ENCODE measurements at places on chromosomes 5 and 9.

DNA sequence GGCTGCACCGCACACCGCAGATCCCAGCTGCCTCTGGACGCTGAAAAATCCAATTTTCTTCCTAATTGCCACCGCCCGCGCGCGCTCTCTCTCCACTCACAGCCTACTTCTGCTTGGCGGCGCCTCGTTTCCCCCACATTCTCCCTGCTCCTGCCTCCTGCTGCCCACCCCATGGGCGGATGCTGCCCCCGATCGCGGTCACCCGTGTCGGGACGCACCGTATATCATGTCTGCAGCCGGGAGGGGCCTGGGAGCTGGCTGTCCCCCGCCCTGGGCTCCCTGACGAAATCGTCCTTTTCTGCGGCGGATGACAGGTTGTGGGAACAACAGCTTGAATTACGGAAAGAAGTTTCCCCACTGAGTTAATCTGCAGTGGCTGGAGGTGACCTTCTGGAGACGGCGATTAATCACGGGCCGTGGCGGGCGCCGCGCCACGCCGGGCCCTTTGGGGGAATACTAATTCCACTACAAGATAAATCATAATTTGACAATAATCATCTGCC, 36.3 kb upstream of the PSD2 start:
- no peak for DNase-seq

DNA sequence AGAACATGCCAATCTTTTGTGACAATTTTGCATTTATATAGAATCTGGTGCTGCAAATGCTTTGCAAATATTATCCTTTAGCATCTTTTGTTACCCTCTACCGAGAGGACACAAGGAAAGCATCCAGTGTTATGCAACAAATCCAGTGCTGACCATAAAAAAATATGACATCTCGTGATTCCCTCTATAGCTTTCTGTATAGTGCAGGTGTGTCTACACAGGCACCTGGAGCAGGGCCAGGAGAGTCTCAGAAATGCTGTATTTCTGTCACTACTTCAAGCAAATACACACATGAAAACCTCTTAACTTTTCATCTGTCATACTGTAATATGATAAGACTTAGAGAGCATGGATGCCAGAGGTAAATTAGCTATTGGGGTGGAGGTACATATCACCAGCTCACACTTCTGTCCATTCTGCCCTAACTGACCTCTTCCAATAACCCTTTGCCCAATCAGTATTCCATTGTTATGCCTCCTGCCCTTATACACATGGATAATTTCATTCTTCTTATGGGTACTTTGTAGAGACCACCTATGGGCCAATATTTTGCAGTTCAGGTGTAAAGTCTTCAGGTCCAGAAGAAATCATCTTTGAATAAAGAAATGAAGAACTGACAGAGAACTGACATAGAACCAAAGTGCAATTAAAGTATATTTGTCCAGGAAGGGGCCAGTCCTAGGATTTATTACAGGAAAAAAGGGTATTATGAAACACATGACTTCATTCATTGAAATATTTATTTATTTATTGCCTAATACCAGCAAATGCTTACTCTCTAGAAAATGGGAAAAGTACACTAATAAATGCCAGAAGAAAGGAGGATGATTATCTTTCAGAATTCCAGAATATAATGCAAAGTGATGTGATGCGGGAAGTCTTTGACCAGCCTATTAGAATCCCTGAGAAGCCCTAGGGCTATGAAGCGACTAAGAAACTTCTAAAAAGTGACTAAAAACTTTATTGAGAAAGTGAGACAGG, 106.5 kb downstream of the EPB41L4A start:
- no peak for DNase-seq

- no peak for DNase-seq
These were observed 25.4 kb downstream of the MRPL22 start for GRCh38 chr5:154966081-154966841.

GRCh38 chr9:100379862-100380261, 27.1 kb upstream of the TEX10 start:
- DNase-seq: no peak

GRCh38 chr9:75803130-75803529, 87.3 kb upstream of the PCSK5 start:
- no peak for DNase-seq

DNA sequence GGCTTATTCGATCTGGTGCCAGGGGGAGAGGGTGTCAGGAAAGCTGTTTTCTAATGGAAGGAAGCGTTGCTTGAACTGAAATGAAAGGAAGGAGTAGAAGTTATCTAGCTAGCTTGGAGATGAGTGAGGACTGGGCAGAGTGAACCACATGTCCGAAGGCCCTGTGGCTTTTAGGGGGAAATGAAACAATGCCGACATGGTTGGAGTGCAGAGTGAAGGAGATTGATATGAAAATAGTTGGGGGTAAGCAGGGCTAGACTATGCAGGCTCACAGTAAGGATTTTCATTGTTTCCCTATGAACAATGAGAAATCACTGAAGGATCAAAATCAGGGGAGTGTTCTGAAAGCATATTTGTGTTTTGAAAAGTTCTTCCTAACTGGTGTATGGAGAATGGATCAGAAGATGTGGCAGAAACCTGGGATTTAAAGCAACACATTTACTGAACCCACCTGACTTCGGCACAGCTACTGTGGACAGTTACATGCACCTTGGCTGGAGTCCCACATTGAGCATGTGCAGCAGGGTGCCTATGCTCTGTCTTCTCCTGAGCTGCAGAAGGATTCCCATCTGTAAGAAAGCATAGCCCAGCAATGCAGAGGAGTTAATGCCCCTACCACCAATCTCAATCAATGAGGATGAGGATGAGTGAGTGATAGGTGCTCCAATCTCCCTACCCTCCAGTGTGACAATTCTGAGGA, 144.4 kb upstream of the TBCA start:
- no peak for DNase-seq

GRCh38 chr9:30967476-30967875, 1417.0 kb upstream of the ACO1 start:
- DNase-seq: no peak

DNA sequence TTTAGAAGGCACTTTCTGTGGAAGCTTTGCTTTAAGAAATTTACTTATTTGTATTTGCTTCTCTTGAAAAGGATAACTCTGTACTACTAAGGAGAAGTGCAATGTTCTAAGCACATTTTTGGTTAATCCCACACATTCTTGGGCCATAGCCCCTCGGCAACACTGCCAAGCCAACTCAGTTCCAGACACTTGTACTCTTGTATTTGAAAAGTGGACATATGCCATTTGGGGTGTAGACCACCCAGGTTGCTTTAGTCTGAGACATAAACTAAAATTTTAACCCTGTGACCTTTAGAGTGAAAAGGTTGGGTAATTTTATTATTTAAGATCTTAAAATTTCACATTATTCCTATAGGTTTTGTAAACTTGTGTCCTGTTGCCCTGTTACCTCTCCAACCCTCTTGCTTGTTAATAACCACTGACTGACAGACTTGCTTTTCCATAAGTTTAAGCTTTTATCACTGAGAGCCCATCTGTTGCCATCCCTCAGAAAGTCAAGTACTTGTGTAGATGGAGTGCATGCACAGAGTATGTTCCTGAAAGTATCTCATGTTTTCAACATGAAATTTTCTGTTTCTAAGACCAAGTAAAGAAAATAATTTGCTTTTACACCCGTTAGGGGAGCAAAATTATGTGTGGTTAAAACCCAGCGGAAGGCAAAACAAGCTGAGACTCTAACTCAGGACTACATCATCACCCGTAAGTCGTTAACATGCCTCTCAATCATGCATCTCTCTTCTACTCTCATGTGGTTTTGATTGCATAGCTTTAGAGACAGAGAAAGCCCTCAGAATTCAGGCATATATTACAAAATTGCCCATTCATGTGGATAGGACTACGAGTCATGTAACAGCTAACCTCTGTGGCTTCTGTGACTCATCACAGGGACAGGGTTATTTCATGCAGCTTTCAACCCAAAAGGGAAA, 117.3 kb downstream of the GDNF start:
- DNase-seq: no peak

DNA sequence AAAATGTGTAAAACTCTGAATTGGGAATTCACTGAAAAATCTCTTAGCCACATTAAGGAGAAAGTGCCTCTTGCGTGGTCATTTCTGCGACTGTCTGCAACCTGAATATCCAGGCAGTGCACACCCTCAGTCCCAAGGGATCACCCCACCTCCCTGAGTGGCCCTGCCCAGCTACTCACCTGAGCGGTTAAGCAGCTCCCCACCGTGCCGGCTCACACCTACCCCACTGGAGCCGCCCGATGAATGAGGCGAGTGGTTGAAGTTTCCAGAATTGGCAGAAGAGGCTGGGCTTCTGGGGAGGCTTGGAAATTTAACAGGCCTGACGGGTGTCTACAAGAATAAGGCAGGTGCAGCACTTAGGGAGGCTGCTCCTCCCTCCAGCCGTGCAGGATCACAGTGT, 25.6 kb downstream of the ANKS6 start:
- DNase-seq: no peak

GRCh38 chr9:100269656-100270055, 83.1 kb downstream of the TEX10 start:
- DNase-seq: no peak

DNA sequence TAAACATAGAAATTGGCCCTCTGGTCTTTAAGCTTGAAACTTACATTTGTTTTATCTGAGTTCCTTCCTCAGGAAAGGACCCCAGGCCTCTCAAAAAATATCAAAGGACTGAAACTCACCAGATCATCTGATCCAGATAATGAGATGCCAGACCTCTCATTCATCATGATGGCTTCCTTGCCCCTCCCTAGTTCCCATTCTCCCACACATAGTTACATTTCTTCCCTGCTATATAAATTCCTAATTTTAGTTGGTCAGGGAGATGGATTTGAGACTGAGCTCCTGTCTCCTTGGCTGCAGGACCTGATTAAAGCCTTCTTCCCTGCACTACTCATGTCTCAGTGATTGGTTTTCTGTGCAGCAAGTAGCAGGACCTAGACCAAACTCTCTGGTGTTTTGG, 119.4 kb upstream of the SPIN1 start:
- DNase-seq: no peak

GRCh38 chr5:115685490-115685889, 59.7 kb upstream of the TMED7 start:
- DNase-seq: no peak

All from central memory CD4-positive, alpha-beta T cell (primary cell).